ENCODE measurements at places on chromosomes 2 and 18.

DNA sequence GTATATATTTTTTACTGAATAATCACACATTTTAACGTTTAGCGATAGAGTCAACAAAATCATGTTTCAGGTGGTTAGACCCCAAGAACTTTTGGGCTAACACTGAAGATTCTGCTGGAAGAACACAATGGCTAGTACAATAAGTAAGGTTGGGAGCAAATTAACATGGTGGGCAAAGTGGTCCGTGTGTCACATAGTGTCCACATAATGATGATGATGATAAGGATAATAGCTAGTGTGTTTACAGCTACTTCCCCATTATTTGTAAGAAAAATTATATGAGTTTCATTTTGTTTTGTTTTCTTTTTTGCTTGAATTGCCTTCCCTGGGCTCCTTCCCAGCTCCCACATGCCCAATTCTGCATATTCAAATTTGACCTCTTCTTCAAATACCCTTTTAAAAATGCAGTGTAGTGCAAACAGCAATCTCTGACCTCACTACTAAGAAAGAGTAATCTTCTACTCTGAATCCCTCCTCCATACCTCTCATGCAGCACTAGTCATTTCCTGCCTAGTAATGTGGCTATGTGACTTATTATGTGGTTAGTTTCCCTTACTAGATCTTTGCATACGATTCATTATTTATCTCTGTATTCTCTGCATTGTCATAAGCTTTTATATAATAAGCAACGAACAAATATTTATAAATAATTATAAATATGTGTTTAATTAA is 16.9 kb upstream of the VPS54 start:
- peaks cover 30% of the 10 kb centered on the region for H3K4me1 ChIP-seq
- peak overlapping the region; percentile 52 for H3K27ac ChIP-seq
- H3K4me3 ChIP-seq = no peak overlapping the region
- no peaks in the 10 kb centered on the region for H3K36me3 ChIP-seq
- DNase-seq = no peak
- H3K27me3 ChIP-seq = no peaks in the 10 kb centered on the region

GRCh38 chr2:234310166-234310565 is 186.7 kb downstream of the ARL4C start:
- H3K4me3 ChIP-seq = no peak overlapping the region
- no peak overlapping the region for H3K27ac ChIP-seq
- H3K27me3 ChIP-seq = no peaks in the 10 kb centered on the region

DNA sequence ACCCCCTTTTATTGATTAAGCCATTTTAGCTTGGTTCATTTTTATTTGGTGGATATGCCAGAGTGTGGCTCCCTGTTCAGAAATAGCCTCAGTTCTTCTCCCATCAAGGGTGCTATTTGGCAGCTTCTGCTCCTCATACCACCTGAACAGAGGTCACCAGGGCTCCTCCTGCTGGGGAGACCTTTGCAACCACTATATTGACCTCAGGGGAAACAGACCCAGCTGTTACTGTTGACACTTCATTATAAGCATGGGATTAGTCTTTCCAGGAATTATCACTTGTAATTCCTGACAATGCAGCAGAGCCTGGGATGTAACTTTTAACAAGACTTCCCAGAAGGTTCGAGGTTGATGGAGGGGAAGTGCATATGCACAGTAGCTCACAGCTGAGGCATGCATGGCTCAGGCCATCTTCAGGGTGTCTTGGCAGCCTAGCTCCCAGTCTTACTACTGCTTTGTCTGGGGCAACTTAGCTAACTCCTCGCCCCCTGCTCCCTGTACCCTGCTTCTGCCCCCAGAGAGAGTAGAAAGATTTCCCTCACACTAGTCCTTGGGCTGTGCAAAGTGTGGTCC is 239.4 kb upstream of the SPRED2 start:
- DNase-seq = no peak
- peaks cover 7% of the 10 kb centered on the region for H3K27me3 ChIP-seq
- no peaks in the 10 kb centered on the region for H3K36me3 ChIP-seq
- no peak overlapping the region for H3K27ac ChIP-seq

DNA sequence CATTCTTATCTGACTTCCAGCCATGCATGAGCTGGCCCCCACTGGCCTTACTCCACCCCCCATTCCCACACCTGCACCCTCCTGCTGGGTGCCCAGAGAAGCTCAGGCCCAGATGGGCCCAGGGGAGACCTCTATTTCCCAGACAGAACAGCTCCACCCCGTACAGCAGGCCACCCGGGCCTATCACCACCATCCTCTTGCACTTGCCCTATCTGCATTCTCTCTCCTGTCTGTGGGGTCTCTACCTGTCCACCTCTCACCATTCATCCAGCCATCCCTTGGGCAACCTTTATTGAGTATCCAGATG is 25.3 kb upstream of the TNS1 start:
- no peaks in the 10 kb centered on the region for H3K27me3 ChIP-seq
- H3K27ac ChIP-seq = no peak overlapping the region
- no peaks in the 10 kb centered on the region for H3K36me3 ChIP-seq
- peak; percentile 13 for DNase-seq
- no peaks in the 10 kb centered on the region for H3K4me1 ChIP-seq

- H3K27me3 ChIP-seq = no peaks in the 10 kb centered on the region
- peaks cover 5% of the 10 kb centered on the region for H3K4me1 ChIP-seq
- H3K27ac ChIP-seq = no peak overlapping the region
- no peak for DNase-seq
- no peaks in the 10 kb centered on the region for H3K36me3 ChIP-seq
These were observed 51.8 kb upstream of the GPR17 start for GRCh38 chr2:127594116-127594591.

GRCh38 chr2:219475278-219475677 is 23.4 kb upstream of the GMPPA start:
- DNase-seq = no peak
- H3K27me3 ChIP-seq = no peaks in the 10 kb centered on the region
- no peak overlapping the region for H3K4me3 ChIP-seq
- no peak overlapping the region for H3K27ac ChIP-seq

DNA sequence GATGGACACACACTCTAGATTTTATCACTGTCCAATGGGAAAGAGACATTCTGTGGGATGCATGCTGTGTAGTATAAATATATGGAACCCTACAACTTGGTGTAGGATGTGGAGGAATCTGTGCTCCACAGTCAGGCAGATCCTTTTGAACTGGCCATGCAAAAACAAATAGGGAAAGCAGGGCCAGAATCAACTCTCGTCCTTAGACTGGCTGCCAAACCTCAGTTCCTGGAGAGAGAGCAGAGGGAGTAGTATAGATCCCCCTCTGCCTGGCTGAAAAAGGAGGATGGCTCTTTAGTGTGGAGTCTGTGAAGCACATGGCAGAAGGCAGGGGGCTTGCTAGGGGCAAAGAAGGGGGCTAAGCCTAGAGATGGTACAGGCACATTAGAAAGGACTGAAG is 84.7 kb downstream of the LYPD6 start:
- DNase-seq = no peak
- no peaks in the 10 kb centered on the region for H3K27me3 ChIP-seq
- no peaks in the 10 kb centered on the region for H3K36me3 ChIP-seq

DNA sequence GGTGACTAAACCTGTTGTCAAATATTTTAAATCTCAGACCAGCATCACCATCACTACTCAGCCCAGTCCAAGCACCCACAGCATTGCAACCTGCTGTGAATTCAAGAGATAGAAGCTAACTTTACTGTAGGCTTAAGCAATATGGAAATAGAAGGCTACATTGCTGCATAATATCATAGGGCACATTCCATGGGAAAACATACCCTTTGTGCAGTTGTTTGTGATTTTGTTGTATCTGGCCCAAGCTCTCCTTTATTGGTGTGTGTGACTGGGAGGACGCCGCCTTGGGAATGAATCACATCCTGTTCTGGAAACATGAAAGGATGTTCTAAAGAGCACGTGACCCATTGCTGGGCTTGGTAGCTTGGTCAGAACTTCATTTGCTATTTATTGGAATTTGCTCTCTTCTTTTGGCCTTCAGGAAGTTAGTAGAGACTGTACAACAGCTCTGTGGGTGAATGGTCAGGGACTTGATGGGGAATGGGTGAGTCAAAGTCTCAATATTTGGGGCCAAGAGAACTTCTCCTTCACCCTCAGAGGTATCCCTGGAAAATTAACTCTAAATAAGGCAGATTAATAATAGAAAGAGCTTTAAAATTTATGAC is 106.8 kb upstream of the SERPINE2 start:
- H3K4me3 ChIP-seq = no peak overlapping the region
- H3K27me3 ChIP-seq = no peaks in the 10 kb centered on the region
- no peak for DNase-seq
- no peak overlapping the region for H3K27ac ChIP-seq

- H3K36me3 ChIP-seq = no peaks in the 10 kb centered on the region
- H3K4me1 ChIP-seq = peaks cover 36% of the 10 kb centered on the region
- no peak overlapping the region for H3K4me3 ChIP-seq
- no peak overlapping the region for H3K27ac ChIP-seq
These were observed 29.0 kb downstream of the EDAR start for GRCh38 chr2:108960006-108960405.

Data from T-cell (primary cell).